Esophagus mucosa (tissue), 1 donor: ENCODE measurements at places on chromosomes 5 and 9.

DNA sequence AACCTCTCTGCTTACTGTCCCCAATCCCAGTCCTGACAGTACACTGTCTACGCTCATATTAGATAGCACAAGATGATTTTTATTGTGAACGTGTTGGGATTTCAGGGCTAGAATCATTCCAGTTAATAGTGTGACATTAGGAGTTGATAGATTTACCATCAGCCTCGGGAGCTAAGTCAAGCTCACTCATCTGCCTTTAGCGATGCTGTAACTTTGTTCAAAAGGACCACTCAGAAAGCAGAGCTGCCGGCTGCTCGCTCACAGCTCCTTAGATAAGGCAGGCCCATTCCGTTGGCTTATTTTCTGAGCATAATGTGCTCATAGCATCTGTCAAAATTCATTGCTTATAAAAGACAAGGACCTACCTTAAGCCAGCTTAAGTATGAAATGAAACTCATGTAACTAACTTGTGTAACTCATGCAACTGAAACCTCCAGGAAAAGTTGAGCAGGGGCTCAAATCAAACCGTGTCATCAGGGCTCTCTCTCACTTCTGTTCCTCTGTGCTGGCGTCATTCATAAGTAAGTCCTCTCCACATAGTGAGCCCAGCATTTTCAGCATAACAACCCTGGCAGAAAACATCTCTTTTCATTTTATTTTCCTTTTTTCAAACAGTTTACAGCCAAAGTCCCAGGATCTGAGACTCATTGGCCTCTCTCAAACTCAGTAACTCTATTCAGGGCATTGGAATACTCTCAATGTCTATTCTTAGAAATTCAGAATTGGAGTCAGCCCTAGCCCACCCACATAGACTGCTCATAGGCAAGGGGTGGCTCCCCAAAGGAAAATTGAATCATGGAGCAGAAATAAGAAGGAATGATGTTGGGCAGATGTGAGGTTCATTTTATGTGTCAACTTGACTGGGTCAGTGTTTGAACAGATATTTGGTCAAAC lies 208.8 kb downstream of the MAN2A1 start:
- ATAC-seq = no peak

- ATAC-seq = peak; percentile 46
Measured at GRCh38 chr5:112511920-112512319, 92.8 kb upstream of the EPB41L4A start.

DNA sequence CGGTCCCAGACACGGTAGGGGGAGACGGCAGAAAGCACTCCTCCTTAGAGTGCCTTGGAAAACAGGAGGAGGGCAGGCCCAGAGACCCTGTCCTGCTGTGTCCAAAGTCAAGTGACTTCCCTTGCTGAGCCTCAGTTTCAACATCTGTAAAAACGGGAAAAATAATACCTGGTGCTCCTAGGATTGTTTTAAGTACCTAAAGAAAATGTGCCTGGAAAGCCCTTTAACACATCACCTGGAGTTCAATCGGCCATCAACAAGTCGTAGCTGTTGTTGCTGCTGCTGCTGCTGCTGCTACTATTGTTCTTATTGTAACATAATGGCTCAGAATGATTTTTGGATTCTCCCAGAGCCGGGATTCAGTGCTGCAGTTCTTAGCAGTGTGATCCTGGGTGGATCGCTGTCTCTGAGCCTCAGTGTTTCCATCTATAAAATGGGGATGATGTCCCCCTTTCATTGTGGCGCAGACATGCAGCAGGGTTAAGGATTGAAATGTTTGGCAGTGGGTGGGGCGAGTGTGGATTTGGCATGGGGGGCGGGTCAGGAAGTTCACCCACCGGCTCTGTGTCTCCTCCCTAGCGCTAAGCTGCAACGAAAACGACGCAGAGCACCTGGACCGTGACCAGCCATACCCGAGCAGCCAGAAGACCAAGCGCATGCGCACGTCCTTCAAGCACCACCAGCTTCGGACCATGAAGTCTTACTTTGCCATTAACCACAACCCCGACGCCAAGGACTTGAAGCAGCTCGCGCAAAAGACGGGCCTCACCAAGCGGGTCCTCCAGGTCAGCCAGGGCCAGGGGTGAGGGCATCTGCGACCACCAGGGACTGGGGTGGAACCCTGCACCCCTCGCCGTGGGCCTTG lies 9.2 kb downstream of the LHX2 start:
- ATAC-seq = no peak

GRCh38 chr5:36690041-36690961 lies 83.9 kb downstream of the SLC1A3 start:
- ATAC-seq = peak; percentile 86

GRCh38 chr5:135559354-135559753 lies 19.4 kb downstream of the CXCL14 start:
- no peak for ATAC-seq

DNA sequence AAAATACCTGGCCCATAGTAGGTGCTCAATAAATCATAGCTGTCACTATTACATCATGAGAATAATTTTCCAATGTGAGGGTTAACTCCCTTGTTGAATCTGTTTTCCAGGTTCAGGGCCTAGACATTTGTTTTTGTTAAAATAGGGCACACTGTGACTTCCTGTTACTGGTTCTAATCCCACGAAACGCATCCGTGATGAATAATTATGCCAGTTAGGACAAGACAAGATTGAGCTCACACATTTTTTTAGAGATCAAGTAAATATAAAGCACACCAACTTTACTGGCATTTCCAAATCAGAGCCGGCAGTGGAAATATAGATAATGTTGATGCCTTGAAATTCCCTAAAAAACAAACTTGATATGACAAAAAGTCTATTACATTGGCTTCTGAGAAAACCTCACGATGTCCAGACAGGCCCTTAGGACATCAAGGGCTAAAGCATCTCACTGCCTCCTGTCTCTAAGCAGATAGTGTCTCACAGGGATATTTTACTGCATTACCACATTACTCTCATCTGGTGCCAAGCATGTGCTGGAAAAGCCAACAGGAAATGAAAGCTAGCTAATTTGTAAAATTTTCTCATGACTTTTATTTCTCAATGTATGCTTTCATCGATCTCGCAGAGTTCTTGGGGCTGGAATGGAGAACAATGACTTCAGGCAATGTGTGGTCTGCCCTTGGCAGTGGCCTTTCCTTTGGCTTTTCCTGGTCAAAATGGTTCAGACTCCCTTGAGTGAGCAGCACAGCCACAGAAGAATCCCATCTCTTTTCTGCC lies 414.3 kb upstream of the PAPPA start:
- ATAC-seq = peak; percentile 54

DNA sequence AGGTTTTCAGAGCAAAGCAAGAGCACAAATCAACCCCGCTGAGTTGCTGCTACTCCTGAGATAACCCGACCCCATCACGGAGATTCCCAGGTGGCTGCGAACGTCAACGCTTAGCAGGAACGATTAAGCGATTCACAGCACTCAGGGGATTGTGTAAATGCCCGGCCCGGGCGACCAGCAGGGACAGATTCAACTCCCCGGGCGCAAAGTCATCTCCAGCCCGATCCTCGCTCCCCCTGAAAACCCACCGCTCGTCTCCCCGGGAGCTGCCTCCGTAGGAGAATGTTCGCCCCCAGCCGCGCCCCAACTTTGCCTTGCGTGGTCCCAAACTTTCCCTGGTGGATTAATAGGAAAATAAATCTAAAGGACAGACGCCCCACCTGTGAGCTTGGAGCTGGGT lies 685 bp downstream of the SLC24A2 start:
- no peak for ATAC-seq

GRCh38 chr5:89396278-89396954 lies 513.4 kb upstream of the MEF2C start:
- ATAC-seq = no peak

- ATAC-seq = no peak
Measured at GRCh38 chr5:106368021-106368420, 1302.7 kb downstream of the EFNA5 start.

- no peak for ATAC-seq
Measured at GRCh38 chr9:86687788-86688187, 259.5 kb downstream of the GAS1 start.

- peak; percentile 79 for ATAC-seq
Measured at GRCh38 chr9:87071473-87071872, 124.2 kb upstream of the GAS1 start.
